ENCODE measurements at places on chromosomes 7 and 10.

DNA sequence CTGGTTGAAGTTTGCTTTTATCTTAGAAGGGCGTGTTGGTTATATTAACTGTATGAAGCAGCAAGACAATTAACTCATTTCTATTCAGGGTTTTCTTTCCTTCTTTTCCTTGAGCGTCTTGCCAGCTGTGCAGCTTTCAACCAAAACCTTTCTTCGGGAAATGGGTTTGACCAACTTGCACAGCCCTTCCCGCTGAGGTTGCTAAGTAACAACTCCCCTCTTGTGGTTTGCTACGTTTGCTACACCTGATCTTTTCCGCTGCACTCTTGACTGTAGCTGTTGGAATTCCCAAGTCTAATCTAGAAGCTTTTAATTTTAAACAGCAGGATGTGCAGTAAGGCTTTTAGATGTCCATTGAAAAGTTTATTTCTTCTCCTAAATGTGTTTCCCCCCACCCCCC is 116.9 kb downstream of the CDCA7L start:
- no peak for DNase-seq

GRCh38 chr7:138917771-138918170 is 63.4 kb downstream of the KIAA1549 start:
- no peak for DNase-seq

- no peak for DNase-seq
Observed at GRCh38 chr10:47249881-47250280, 50.1 kb upstream of the GDF10 start.

- no peak for DNase-seq
Observed at GRCh38 chr10:62779487-62780248, 24.9 kb upstream of the ADO start.

- no peak for DNase-seq
Observed at GRCh38 chr10:35409094-35409582, 72.8 kb downstream of the CCNY start.

GRCh38 chr7:151876899-151877777 is at the start of gene PRKAG2:
TSS of gene PRKAG2 (minus strand) at chr7:151877115. CDS start at chr7:151876620, 495 bp downstream.
- DNase-seq = peak; percentile 75

DNA sequence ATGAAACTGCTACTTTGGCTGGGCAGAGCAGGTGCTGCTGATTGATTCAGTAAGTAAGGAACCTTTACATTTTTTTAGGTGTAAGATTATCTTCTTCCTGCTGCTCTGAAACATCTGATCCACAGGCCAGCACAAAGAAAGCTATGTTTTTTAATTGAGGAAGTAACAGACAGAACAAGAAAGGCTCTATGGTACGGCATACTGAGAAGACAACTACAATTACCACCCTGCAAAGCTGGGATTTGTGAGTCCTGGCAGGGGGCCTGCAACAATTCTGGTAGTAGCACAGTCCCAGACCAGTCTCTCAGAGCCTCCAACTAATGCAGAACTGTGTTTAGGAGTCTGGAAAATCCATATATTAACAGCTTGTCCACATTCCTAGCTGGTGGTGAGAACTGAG is 103.0 kb upstream of the LRRTM3 start:
- no peak for DNase-seq

GRCh38 chr7:148973256-148973655 is 55.0 kb downstream of the PDIA4 start:
- DNase-seq = no peak

- no peak for DNase-seq
Observed at GRCh38 chr7:130970196-130970595, 236.2 kb upstream of the KLF14 start.

DNA sequence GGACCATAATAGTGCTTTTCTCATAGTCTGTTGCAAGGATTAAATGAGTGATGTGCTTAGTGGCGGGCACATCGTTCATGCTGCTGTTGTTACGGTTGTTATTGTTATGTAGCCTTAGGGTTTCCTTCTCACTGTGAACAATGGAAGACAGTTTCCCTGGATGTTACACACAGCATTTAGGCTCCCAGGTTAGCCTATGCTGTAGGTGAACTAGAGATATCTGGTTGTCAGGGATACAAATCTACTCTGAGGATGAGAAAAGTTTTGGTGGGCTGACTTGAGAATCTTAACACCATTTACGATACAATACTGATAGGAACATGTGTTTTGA is 14.7 kb downstream of the SH3PXD2A start:
- DNase-seq = no peak

DNA sequence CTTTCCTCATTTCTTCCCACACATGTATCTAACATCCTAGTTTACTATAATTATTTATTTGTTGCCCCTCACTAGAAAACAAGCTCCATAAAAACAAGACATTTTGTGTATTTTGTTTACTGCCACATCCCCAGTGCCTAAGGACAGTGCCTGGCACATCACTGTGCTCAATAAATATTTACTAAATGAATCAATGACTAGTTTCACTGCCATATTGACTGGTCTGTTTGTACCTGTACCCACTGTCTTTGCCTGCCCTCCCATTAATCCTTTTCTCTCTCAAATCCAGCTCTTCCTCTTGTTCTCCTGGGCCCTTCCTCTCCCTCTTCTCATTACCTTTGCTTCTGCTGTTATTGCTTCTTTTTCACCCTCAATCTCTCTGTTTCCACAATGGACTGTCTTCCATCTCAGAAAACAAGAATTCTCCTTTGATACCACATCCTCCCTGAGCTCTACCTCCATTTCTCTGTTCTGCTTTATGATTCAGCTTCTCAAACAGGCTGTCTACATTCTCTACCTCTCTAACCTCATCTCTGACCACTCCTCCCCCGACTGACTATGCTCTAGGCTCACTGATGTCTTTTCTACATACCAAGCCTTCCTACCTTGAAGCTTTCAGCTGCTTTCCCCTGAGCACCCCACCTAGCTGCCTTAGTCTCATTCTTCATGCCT is 8.3 kb upstream of the FAM133B start:
- DNase-seq = no peak

- no peak for DNase-seq
Observed at GRCh38 chr10:86630079-86630478, 24.3 kb upstream of the OPN4 start.

GRCh38 chr10:123009105-123009820 is 457 bp downstream of the ACADSB start:
- no peak for DNase-seq

DNA sequence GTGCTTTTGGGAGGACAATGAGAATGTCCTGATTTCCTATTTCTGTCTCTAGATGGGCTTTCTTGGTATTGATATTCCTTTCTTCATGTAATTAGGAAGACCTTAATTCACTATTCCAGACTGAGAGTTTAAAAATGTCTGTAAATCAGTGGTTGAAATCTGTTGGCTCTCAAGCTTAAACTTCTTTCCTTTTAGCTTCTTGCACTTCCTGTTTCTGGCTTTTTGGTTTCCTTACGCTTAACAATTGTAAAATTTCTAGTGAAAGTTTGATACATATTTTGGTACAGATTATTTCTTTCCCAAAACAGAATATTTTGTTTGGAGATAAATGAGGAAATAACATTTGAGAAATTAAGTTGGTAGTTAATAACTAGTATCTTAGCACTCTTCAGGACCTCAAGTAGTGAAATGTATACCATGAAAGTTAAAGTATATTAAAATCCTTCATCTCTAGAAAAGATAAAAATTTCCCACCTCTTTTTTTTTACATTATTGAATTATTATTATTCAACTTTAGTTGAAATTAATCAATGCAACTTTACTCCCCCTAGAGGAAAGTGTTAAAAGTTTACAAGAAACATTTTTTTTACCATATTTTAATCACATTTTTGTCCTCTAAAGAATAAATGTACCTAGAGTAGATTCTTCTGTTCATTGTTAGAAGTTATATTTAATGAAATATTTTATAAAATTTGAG is 137.2 kb downstream of the PHTF2 start:
- DNase-seq = no peak

DNA sequence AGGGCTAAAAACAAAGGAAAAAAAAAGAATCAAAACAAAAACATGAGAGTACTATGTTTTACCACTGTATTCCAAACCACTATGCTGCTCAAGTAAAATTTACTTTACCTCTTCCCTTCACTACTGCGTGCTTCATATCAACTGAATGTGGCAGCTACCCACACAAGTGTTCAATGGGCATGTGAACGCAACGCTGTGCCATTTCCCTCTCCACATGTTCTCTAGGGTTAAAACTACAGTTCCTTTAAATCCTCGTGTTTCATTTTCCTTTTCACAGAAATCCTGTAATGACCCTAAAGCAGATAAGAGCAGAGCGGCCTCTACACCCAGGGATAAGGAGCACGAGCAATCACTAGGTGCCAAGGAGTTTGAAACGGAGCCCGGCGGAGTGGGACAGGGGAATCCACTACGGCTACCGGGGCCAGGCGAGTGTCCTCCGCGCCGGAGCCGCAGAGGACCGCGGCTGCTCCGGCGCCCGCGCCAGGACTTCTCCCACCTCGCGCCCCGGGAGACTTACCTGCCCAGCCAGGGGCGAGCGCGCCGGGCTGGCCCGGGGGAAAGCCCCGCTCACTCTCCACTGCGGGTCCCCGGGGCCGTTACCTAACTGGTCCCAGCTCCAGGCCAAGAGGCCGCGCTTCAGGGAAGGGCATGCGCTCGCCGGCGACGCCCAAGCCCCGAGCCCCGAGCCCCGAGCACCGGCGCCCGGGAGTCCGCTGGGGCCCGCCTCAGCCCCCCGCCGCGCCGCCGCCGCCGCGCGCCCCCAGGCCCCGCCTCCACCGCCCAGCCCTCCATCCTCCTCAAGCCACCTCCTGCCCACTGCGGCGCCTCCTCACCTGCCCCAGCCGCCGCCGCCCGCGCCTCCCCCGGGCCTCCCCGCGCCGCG is 711 bp downstream of the NAMPT start:
- no peak for DNase-seq

GRCh38 chr7:1247527-1248041 is 14.9 kb downstream of the UNCX start:
- no peak for DNase-seq

GRCh38 chr10:129136951-129137350 is 330.1 kb upstream of the MGMT start:
- no peak for DNase-seq

GRCh38 chr10:63758080-63758479 is 236.9 kb downstream of the REEP3 start:
- DNase-seq = no peak

DNA sequence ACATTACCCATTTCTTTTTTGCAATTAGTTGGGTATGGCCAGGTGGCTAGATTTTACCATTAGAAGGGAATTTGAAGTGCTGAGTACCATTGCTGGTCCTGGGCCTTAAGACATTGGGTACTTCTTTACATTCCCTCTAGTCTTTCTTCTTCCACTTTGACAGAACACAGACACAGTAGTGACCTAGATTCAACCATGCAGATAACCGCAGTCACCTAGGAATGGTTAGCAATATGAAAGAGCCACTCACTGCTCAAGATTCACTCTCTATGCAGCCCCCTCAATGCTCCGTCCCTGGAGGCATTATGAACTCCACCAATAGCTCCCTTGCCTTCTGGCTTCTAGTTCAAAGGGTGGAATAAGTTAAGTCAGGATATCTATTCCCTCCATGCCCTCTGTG is 16.2 kb upstream of the PON1 start:
- DNase-seq = no peak

- peak; percentile 52 for DNase-seq
Observed at GRCh38 chr7:8261711-8262695, at the start of gene ICA1. TSS of gene ICA1 (minus strand) at chr7:8262167. CDS start at chr7:8235926, 26,241 bp downstream.

- no peak for DNase-seq
Observed at GRCh38 chr7:127245002-127245401, 7.7 kb downstream of the GRM8 start.

- DNase-seq = peak; percentile 12
Observed at GRCh38 chr10:12350167-12350872, 973 bp downstream of the CAMK1D start.

GRCh38 chr7:27107391-27108381 is 5.2 kb upstream of the HOXA2 start:
- no peak for DNase-seq

DNA sequence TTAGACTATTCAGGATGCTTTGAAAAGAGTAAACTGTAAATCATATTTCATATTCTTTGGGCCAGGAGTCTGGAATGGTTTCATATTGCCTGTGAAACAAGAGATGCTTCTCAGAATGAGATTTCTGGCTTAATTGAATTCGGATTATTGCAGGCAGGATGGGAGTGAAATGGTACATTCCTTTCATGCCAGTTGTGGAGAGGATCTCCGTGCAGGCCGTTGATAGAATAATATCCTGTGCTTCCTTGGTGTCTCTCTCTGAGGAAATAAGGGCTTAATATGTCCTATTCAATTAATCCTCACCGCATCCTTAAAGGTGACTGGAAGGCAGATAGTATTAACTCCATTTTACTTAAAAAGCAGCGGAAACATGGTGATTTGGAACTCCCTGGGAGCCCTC is 56.6 kb downstream of the CUX1 start:
- no peak for DNase-seq

GRCh38 chr10:99984211-99985034 is 25.3 kb downstream of the DNMBP start:
- no peak for DNase-seq

- DNase-seq = no peak
Observed at GRCh38 chr10:5975641-5976473, 1.5 kb downstream of the IL15RA start.

DNA sequence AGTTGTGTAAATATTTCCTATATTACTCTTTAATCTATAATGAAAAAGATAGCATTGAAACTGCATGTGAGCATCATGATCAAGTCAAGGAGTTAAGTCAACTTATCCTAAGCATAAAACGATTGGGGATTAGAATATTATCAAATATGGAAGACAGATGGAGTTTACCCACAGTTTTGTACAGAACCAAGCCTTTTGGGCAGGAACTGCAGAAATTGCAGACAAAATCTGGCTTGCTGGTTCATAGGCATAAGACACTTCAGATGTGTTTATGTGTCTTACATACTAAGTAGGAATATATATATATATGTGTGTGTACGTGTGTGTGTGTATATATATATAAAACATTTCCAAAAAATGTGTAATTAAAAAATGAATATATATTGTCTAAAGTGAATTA is 375.4 kb upstream of the TPK1 start:
- no peak for DNase-seq

DNA sequence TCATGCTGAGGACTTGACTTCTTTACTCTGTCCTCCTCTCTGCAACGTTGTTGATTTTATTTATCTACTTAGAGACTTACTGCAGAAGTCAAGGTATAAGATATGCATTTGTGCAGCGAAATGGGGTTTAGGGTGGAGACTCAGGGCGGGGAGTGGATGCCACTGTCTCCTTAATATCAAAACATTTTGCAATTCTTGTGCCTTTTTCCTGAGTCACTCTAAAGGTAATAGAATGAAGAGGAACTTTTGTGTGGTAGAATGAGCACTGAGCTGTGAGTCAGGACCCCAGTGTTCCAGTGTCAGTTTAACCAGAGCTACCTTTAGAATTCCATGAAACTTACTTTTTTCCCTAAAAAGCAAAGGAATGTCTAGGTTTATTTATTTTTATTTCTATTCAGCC is 78.2 kb downstream of the VTI1A start:
- DNase-seq = no peak
